ENCODE measurements at places on chromosomes 7 and 10.

- DNase-seq: no peak
Measured at GRCh38 chr7:119037941-119038340, 813.4 kb downstream of the ANKRD7 start.

- peak; percentile 20 for DNase-seq
Measured at GRCh38 chr7:135653340-135654080, 8.8 kb upstream of the STMP1 start.

GRCh38 chr10:34184939-34185386, 630.1 kb downstream of the PARD3 start:
- no peak for DNase-seq

GRCh38 chr7:133053321-133053891, 28.5 kb downstream of the CHCHD3 start:
- no peak for DNase-seq

GRCh38 chr10:124756156-124756903, 12.2 kb upstream of the FAM53B start:
- DNase-seq: no peak

DNA sequence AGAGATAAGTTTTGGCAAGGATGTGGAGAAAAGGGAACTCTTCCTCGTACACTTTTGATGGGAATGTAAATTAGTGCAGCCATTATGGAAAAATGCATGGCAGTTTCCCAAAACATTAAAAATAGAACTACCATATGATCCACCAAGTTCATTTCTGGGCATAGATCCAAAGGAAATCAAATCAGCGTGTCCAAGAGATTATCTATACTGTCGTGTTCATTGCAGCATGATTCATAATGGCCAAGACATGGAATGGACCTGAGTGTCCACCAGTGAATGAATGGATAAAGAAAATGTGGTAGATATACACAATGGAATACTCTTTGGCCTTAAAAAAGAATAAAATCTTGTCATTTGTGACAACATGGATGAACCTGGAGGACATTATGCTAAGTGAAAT, 70.3 kb upstream of the RSU1 start:
- DNase-seq: no peak

DNA sequence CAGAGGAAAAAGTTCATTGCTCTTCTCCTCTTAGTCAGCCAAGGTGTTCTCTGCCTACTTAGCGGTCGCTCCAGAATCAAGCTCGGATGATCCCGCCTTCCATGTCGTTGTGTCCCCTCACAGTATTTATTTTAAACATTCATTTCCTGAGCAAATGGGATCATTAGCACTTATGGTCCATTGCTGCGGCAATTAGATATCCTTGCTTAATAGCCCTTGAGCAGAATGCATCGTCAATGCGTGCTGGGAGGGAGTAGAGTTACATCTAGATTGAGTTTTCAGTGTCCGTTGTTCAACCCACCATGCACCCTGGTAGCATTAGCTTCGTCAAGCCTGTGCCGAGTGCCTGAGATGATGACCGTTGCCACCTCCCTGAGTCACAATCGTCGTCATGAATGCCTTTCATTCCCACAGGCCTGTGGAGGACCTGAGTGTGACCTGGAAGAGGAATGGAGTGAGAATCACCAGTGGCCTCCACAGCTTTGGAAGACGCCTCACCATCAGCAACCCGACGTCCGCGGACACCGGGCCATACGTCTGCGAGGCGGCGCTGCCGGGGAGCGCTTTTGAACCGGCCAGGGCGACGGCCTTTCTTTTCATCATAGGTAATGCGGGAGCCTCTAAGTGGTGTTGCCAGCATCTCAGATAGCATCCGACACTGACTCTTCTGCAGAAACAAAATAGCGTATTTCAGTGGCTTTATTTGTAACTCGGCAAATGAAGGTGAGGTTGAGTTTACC, 650.4 kb downstream of the SDK1 start:
- DNase-seq: no peak

DNA sequence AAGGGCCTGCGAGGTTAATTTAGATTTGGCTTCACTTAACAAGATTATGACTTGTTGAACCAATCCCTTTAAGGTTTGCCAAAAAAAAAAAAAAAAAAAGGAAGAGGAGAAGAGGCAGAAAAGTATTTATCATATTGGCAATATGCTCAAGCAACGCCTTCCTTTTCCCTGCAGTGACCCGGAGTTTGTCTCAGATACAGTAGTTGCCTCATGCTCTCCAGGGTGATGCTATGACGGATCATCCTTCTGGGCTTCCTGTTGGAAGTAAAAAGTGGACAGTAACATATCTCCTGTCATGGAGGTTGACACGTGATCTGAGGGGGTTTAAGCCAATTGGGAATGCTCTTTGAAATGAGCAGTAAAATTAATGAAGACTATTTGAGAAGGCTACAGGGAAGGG, 117.3 kb downstream of the BMPER start:
- no peak for DNase-seq

DNA sequence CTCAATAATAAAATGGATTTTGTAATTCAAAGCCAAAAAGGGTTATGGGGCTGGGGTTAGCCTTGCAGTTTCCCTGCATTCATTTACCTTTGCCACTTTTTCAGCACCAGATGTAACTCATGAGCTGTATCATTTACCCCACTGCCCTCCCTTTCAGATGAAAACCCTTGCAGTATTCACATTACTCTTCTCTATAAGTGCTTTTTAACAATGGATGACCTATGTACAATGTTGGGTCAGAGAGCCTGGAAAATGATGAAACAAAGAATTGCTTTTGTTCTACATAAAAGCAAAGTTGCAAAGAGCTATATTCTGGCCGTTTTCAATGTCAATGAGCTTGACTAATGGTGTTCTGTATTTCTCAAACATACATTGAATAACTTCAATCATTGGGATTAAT, 189.7 kb downstream of the TMEM26 start:
- DNase-seq: no peak

GRCh38 chr7:39950473-39951225, 593 bp downstream of the CDK13 start:
- peak; percentile 51 for DNase-seq

- DNase-seq: no peak
Measured at GRCh38 chr7:37186753-37187152, 261.9 kb downstream of the ELMO1 start.

GRCh38 chr7:141074162-141074991, 513 bp downstream of the TMEM178B start:
- DNase-seq: peak; percentile 49

GRCh38 chr7:42627101-42627500, 284.8 kb downstream of the C7orf25 start:
- no peak for DNase-seq

DNA sequence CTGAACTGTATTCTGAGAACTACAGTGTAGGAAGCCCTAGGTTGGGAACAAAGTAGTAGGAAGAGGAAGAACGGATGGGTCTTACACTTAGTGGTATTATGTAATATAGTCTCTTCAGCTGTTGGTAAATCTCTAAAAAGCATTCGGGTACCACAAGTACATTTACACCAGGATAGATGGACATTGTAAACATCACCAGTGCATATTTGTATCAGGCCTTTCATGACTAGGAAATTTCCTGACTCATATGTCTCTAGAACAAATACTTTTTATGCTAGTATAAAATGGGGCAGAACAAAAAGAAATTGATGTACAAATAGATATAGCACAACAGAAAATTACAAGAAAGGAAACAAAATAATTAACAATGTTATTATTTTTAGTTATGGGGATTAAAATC, 21.5 kb upstream of the OR6B1 start:
- DNase-seq: no peak

DNA sequence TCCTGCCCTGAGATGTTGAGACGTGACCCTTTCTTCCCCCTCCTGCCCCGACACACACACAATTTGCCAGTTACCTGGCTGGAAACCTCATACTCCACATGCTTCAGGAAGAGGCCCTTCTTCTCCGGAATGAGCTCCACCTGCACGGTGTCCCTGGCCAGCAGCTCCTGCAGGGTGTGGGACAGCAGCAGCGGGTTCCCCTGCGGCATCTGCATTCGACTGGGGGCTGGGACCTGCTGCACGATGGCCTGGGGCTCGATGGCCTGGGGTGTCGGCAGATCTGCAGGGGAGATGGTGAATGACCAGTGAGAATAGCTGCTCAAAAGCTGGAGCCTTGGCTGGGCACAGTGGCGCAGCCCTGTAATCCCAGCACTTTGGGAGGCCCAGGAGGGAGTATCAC, 36.0 kb downstream of the NUDT1 start:
- DNase-seq: no peak

- DNase-seq: peak; percentile 36
Measured at GRCh38 chr7:106462365-106462859, 177.6 kb upstream of the NAMPT start.

DNA sequence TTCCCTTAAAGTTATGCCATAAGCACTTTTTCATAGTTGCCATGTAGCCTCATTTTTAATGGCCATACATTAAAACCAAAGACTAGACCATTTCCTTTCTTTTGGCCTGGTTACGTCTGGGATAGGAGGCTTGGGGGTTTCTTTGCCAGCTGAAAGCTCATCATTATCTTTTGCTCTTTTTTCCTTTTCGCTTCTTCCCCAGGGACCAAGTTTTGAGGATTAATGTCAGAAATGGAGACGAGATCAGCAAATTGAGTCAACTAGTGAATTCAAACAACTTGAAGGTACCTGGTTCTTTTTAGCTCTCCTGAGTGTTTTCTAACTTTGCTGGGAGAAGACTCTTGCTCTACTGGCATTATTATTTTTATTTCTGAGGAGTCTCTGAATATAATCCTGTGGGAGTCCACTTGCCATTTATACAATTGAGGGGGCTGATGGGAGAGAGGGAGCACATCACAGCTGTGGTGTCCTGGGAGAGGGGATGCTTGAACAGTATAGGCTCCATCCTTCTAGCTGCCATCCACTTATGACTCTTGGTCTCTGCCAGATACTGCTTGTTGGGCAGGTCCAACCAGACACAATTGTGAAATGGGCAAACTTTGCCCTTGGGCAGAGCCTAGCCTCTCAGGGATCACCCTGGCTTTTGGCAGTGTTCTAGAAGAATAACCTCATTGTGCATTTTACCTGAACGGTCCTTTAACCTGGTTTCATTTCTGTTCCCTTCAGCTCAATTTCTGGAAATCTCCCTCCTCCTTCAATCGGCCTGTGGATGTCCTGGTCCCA, 5.8 kb downstream of the CPA4 start:
- DNase-seq: no peak

- no peak for DNase-seq
Measured at GRCh38 chr7:70634610-70635068, 497.3 kb upstream of the GALNT17 start.

- DNase-seq: no peak
Measured at GRCh38 chr7:93799750-93800357, 90.7 kb downstream of the TFPI2 start.

DNA sequence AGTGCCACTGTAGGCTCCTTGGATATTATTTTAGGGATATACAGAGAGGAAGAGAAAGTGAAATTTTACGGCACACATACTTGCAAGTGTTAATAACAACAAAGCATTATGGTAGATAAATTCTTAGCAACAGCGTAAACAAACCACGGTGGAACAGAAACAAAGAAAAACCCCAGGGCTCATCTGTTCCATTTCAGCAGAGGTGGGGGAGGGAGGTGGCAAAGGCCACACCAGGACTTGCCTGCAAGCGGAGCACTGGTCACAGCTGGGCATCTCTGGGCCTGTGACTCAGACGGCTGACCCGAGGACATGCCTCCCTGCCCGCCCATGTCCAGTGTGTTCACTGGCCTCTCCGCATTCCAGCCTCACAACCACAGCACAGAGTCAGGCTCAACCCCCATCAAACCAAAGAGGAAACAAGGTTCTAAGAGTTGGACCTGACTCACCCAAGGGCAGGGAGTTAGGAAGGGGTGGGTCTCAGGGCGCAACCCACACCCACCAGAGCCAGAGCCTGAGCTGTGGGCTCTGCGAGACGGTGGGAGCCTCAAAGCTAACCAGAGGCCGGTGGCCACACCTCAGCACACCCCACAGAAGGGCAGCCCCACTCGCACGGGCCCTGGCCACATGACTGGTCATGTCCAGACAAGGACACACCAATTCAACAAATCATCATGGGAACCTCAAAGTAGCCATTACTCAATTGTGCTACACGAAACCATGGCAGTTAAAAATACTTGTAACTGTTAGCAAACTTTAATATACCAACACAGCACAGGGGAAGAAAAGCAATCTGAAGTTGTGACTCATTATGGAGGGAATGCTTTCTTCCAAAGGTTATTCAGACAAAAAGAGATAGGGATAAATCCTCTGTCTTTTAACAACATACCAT, 10.7 kb downstream of the ESYT2 start:
- DNase-seq: peak; percentile 17

GRCh38 chr10:22648547-22648961, 65.8 kb downstream of the PIP4K2A start:
- no peak for DNase-seq
